ENCODE measurements at places on chromosomes 5 and 9.

DNA sequence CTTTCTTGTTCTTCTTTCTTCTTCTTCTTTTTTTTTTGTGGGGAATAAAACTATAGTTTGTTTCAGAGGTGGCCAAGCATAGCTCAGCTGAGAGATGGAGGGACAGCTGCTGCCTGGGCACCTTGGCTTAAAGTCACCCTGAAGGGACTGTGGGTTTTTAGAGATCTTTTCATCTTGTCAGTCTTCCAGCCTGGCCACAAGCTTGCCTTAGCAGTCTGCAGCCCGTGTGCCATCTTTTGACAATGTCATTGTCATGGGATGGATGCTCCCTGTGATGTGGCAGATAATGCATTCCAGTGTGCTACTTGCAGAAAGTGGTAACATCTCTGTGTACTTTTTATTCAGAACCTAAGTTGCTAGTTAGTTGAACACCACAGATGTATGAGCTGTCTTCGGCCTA is 280.8 kb downstream of the FANCC start:
- DNase-seq, result no peak

DNA sequence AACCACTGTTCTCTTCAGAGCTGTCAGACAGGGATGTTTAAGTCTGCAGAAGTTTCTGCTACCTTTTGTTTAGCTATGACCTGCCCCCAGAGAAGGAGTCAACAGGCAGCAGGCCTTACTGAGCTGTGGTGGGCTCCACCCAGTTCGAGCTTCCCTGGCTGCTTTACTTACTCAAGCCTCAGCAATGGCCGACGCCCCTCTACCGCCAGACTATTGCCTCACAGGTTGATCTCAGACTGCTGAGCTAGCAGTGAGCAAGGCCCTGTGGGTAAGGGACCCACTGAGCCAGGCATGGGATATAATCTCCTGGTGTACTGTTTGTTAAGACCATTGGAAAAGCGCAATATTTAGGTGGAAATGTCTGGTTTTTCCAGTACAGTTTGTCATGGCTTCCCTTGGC is 229.6 kb downstream of the TMEM167A start:
- DNase-seq, result no peak

DNA sequence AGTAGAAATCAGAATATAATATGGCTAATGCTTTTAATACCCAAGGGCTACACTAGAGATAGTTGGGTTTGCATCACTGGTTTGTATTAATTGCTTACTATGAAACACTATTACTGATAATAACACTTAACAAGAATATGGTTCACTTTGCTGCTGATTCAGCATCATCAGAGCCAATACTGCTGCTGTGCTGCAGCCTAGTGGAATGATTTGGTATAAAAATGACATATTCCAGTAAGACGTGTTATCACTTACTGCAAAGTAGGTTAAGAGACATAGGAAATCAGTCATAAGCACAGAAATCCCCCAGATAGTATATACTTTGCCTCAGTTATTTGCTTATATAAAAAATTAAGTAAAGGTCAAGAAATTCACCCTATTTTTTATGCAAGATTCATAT is 2.8 kb downstream of the CDH10 start:
- no peak for DNase-seq

DNA sequence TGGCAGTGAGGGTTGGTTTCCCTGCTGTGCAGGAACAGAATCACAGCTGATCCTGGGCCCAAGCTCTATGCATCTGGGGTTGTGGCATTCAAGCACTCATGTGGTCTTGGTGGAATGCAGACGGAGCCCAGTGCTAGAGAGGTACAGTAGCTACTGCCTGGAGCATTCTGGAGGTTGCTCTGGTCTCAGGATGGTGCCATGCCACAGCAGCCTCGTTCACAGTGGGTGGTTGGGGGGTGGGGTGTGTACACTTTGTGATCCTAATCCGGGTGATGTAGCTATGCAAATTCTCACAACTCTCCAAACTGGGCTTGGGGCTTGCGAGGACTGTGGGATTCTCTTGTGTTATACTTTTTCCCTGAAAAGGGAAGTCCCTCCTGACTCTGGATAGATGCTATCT is 45.2 kb downstream of the FGD3 start:
- no peak for DNase-seq

DNA sequence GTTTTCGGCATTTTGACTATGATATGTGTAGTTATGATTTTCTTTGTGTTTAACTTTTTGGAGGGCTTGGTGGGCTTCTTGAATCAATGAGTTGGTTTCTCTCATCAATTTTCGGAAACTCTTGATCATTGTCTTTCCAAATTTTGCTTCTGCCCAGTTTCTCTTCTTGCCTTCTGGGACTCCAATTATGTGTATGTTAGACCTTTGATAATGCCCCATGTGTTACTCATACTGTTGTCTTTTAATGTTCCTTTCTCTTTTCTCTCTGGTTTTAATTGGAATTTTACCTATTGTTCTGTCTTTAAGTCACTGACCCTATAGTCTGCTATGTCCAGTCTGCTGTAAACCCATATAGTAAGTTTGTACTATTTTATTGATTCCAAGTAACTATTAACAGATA is 41.5 kb downstream of the KCNIP1 start:
- no peak for DNase-seq

- DNase-seq, result no peak
These were observed 24.4 kb upstream of the CLK4 start for GRCh38 chr5:178651046-178651810.

- DNase-seq, result no peak
These were observed 3.2 kb upstream of the ANXA1 start for GRCh38 chr9:73148447-73148937.

DNA sequence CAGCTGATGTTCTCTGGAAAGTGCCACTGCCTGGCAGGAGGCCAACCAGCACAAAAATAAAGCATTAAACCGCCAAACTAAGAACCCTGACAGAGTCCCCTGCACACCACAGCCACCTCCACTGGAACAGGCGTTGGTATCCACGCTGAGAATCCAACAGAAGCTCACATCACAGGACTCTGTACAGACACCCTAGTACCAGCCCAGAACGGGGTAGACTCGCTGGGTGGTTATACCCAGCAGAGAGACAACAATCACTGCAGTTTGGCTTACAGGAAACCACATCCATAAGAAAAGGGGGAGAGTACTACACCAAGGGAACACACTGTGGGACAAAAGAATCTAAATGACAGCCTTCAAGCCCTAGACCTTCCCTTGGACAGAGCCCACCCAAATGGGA is 15.0 kb upstream of the POU5F2 start:
- DNase-seq, result no peak

DNA sequence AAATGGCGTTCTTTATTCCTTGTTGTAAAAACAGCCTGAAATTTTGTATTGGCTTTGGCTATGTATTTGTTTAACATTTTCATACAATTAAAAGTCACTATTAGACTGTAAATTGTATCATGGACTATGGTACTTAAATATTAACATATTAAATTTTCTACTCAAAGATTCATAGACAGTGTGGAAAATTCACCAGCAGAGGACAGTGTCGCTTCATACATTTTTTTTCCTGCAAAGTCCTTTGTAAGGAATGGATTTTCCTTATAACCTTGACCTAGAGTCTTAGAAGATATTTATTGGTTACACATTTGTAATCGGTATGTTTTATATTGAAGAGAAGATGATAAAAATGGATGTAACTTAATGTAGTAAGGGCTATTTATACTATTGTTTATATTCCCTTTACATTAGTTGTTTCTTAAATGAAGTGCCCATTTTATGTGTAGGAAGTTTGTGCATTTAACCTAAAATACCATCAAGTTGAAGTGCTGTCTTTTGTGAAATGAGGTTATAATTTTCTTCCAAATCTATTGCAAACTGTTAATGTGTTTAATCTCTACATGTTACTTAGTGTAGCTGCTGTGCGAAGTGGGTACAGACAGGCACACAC is 150.1 kb downstream of the KDM4C start:
- peak; percentile 22 for DNase-seq

GRCh38 chr5:52808316-52808901 is 20.7 kb downstream of the ITGA1 start:
- DNase-seq, result no peak

- no peak for DNase-seq
These were observed 96.7 kb upstream of the MEF2C start for GRCh38 chr5:88979726-88980125.

DNA sequence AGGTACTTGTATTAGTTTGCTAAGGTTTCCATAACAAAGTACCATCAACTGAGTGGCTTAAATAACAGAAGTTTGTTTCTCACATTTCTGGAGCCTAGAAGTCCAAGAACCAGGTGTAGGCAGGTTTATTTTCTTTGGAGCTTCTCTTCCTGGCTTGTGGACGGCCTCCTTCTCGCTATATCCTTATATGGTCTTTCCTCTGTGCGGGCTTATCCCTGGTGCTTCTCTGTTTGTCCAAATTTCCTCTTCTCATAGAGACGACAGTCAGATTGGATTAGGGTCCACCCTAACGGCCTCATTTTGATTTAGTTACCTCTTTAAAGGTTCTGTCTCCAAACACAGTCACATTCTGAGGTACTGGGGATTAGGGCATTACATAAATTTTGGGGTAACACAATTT is 88.3 kb downstream of the RMI1 start:
- no peak for DNase-seq

DNA sequence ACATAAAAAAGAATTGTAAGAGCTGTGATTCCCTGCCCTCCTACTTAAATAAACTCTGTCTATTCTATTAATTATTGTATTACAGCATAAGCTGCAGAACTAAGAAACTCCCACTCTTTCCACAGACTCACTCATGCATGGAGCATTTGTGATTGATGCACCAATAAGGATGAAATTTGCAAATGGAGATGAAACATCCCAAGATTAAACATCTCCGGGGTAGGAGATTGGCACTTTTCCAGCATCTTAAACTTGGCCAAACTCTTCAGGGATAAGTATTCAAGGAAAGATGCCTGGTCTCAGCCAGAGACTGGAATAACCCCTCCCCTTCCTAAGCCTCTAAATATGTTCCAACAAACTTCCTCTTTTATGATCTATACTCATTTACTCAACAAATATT is 472.0 kb downstream of the ACTL7B start:
- no peak for DNase-seq

- DNase-seq, result no peak
These were observed 17.4 kb upstream of the PITX1 start for GRCh38 chr5:135051399-135051798.

DNA sequence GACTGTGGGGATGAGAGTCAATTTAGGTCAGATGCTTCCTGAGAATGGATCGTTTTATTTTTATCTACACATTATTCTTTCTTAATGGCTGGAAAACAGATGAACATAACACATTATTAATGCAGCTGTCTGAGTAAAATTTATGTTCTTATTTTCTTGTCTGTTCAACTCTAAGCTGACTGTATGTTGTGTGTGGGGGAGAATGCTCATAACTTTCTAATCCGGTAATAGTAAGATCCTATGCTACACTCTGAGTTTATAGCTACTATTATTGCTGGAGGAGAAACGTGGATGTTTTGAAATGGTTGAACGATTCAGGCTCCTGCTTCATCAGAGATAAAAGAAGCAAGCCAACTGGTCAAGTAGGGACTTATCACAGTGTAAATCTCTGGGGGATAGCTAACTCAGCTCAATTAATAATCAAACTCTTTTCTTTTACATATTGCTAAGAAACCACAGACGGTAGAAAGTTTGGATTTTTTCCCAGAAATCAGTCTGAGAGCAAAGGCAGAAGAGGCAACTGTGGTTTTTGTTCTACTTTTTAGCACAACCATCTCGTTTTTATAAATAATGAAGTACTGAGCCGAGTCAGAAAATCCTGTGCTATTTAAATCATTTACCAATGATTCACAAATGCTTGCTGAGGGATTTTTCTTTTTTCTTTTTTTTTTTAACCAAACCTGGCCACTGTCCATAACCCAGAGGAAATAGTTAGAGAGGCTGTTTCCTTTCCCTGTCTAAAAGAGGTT is 265.0 kb upstream of the FAM174A start:
- no peak for DNase-seq

DNA sequence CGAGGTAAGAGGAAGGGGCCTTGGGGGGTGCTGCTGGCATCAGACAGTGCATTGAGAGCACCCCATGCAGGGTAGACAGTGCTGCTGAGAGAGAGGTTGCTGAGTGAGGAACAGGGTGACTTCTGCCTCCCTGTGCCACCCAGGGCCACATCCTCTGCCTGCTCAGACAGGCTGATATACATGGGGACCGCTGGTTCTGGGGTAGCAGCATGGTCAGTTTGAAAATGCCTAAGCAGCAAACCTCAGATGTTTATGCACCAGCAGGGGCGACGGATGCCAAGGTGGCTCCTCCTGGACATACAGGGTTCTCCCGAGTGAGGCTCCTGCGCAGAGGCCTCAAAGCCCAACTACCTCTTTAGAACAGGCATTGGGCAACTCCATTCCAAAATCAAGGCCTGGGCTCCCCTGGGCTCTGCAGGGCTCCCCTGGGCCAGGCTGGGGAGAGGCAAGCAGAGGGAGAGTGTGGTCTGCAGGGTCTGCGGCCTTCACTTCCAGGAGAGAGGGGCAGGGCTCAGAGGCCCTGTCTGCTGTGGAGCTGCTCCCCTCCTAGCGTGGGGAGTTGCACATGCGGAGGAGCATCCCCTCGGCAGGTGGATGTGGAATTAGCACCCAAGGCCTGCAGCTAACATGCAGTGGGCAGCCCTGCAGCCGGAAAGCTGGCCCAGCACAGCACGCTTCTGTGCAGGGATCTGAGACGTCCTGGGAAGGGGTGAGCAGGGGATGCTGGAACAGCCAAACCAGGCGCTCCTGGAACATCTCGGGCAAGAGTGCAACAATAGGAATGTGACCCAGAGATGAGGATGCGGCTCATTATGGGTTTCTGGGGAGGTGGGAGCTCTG is 46.5 kb downstream of the IRX2 start:
- DNase-seq, result no peak

GRCh38 chr9:127503379-127503921 is 52.1 kb downstream of the LRSAM1 start:
- DNase-seq, result no peak

GRCh38 chr9:35972093-35972492 is 14.1 kb upstream of the OR2S2 start:
- DNase-seq, result no peak

DNA sequence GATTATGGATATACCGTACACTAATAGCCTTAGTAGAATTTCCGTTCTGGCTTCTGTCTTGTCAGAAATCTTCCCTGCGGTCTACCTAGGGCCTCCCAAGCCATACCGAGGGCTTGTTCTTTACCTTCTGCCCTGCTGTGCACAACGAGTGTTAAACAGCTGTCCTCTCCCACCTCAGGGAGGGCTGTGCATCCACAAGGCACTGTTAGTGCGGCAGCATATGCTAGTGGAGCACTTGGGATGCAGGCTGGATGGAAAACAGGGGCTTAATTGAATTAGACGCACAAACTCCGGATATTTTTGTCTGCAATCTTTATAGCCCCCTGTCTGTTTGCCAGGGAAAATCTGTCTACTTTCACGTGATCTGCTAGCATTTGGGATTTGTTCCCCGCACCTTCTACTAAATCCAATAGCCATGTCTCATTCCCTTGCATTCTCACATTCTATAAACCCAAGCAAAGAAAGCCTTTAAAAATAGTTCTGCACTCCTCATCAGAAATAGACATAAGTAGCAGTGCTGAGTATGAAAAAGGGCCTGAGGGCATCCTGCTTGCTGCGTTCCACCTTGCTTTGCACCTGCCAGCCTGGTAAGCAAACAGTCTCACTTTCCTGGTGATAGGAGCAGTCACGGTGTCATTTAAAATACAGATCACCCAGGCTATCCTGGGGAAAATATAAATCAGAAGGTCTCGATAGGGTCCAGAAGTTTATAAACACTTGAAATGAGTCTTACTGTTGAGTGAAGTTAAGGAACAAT is 382.6 kb downstream of the RASEF start:
- DNase-seq, result no peak

GRCh38 chr9:4315582-4316215 is 15.8 kb upstream of the GLIS3 start:
- DNase-seq, result peak; percentile 39
